ENCODE measurements at places on chromosomes 6 and 20.

DNA sequence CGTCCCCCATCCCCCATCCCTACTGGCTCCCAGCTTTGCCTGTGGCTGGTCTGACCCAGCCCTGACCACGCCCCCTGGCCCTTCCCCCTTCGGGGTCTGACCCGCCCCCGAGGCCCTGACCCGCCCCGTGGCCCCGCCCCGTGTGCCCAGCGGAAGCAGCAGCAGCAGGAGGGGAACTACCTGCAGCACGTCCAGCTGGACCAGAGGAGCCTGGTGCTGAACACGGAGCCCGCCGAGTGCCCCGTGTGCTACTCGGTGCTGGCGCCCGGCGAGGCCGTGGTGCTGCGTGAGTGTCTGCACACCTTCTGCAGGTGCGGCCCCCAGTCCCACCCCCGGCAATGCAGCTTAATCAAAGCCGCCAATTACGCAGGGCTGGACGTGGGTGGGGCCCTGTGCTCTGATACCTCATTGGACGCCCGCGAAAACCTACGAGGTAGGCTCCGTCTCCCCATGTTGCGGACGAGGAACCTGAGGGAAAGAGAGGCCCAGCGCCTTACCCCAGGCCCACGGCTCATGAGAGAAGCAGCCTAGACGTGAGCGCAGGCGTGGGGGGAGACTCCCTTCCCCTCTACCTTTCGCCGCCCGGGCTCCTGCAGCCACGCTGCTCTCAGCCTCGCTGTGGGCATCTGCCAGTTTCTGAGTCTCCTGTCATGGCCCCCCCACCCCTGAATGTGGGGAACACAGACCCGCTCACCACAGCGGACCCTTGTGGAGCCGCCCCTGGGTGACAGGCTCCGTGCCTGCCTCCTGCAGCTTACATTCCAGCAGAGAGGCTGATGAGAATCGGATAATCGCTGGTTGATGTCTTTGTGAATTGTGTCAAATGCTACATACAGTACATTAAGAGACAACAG lies 12.8 kb downstream of the RBCK1 start:
- DNase-seq, result no peak

- no peak for DNase-seq
Measured at GRCh38 chr6:107867302-107867615, 43.1 kb upstream of the SCML4 start.

DNA sequence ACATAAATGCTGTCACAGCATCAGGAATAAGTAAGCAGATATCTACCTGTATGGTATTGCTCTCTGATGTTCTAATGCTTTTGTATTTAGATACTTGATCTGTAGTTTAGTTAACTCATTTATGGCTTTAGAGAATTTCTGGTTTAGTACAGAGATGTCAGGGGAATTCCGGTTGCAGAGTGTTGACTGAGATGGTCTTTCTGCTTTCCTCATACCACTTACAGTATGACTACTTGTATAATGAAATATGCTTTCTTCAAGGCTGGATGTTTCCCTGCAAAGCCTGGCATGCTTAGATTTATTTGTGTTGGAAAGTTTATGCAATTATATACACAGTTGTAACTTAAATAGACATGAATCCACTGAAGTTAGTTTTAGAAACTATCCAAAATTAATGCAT lies 278.4 kb downstream of the CDH26 start:
- no peak for DNase-seq

DNA sequence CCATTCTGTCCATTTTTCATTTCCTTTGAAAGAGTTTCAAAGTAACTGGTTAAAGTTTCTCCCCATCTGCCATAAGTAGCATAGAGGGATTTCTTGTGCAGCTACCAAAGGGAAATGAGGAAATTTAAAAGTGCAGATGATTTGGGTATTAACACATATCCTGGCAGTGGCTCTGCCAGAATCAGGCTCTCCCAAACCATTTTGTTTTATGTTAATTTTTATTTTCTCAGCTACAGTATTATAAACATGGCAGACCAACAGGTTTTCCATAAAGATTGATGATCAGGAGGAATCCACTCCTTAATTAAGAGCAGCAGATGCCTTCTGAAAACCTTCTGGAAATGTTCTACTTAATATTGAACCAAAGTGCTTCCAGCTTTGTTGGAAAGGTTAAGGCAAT lies 13.9 kb downstream of the PLCB4 start:
- no peak for DNase-seq
